ENCODE measurements at places on chromosomes 11 and 22.

GRCh38 chr22:47561766-47562165 lies 799.3 kb downstream of the TBC1D22A start:
- DNase-seq, result no peak

GRCh38 chr22:25714739-25715138 lies 27.2 kb upstream of the MYO18B start:
- no peak for DNase-seq

- no peak for DNase-seq
Observed at GRCh38 chr11:121814962-121815361, 301.1 kb downstream of the BLID start.

DNA sequence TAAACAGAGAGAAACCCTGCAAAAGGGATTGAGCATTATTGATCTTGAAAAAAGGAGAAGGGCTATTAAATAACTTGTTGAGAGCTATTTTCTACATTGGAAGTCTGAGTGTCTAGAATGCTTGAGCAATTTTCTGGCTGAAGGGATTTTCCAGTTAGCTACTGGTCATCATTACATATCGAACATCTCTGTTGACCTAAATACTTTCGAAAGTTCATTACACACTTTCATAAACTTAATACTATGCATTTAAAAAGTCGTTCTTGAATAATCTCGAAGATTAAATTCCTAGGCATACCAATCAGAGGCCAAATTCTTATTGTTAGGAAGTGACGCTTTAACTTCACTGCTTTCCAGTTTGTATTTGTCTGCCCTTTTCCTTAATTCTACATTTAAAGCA lies 13.7 kb downstream of the ETS1 start:
- no peak for DNase-seq

DNA sequence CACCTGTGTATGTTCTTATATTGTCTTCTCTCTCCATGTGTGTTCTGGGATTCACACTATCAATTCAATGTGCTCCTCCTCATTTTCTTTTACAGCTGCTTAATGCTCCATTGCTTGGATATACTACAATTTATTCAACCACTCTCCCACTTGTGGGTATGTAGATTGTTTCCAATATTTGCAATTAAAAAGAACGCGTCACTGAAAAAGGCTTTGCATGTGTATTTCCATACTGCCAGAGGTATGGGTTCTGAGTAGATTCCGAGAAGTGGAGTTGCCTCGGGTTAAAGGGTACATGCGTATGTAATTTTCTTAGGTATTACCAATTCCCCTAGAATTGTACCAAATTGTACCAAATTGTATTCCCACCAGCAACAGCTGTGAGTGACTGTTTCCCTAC lies 7.0 kb upstream of the CAPN5 start:
- no peak for DNase-seq

DNA sequence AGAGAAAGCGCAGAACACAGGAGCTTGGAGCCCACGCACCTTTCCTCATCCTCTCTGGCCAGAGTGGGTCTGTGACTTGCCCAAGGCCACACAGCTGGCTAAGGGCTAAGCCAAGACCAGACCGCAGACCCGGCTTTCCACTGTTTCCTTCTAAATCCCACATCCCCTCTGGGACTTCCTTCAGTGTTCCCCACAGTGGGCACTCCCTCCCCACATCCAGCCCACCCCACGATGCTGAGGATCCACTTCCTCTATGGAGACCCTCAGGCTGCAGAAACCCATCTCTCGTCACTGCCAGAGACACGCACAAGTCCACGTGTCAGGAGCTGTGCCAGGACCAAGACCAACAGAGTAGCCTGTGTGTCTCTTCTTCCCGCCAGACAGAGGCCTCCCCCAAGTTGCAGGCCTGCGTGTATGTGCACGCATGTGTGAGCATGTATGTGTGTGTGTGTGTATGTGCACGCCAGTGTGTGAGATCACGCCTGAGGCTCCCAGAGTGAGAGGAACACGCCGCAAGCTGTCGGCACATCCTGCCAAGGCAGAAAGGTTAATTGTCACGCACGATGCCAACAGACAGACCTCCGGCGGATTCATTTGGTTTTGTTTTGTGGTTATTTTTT lies 21.6 kb downstream of the PDGFB start:
- peak; percentile 37 for DNase-seq

DNA sequence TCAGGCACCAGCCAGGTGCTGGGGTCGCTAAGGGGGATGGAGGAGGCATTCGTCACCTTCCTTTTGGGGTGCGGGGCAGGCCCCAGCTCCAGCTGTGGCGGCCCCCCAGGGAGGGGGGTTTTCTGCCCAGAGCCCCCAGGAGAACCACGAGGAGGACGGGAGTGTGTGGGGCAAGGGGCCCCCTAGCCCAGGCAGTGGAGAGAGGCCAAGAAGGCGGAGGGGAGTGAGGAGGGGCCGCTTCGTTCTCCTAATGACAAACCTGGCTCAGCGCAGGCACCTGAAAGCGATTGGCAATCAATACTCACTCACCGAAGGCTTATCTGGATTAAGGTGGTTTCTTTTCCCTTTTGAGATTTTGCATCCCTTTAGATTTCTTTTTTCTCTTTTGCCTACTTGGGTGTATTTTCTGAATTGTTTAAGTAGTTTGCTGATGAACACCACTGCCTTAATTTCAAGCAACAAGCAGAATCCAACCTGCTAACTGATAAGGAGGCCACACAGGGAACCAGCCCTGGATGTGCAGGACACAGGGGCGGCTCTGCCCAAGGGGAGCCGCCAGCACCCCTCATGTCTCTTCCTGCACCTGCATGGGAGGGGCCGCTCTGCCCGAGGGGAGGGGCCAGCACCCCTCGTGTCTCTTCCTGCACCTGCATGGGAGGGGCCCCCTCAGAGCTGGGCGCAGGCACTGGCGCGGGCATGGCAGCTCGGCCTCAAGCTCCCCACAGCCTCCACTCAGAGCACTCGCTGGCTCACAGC lies 122.3 kb downstream of the BRD1 start:
- no peak for DNase-seq

DNA sequence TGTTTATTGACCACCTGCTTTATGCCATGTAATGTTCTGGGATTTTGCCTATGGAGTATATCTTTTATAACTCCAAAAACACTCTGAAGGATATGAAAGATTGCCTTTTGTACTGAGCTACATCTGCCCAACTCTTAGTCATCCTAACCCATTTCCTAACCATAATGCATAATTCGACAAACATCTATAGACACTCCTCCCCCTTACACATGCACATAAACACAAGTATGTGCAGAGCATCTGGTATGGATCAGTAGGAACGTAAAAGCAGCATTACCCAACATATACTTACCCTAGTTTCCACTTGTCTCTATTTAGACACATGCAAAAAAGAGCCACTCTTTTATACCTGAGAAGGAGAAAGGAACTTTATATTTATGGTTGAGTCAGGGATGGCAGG lies 272.8 kb downstream of the FAM76B start:
- no peak for DNase-seq

GRCh38 chr11:75475767-75476650 lies 43.0 kb upstream of the KLHL35 start:
- peak; percentile 71 for DNase-seq

GRCh38 chr11:76419896-76420295 lies 24.9 kb upstream of the EMSY start:
- no peak for DNase-seq

DNA sequence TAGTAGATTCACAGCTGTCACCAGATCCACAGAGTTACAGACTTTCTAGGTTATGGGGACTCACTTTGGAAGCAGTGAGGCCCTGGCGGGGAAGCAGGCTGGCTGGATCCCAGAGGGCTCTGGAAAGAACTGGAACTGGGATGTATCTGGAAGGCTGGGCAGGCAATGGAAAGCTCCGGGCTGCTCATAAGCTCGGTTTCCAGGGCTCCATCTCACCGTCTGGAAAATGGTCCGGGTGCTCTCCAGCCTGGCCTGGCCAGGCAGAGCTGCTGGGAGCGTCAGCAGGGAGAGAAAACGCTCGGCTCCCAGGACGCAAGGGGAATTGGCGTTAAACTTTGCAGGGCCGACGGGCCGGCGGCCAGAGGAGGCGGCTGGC lies 335 bp upstream of the SEZ6L start:
- peak; percentile 41 for DNase-seq

DNA sequence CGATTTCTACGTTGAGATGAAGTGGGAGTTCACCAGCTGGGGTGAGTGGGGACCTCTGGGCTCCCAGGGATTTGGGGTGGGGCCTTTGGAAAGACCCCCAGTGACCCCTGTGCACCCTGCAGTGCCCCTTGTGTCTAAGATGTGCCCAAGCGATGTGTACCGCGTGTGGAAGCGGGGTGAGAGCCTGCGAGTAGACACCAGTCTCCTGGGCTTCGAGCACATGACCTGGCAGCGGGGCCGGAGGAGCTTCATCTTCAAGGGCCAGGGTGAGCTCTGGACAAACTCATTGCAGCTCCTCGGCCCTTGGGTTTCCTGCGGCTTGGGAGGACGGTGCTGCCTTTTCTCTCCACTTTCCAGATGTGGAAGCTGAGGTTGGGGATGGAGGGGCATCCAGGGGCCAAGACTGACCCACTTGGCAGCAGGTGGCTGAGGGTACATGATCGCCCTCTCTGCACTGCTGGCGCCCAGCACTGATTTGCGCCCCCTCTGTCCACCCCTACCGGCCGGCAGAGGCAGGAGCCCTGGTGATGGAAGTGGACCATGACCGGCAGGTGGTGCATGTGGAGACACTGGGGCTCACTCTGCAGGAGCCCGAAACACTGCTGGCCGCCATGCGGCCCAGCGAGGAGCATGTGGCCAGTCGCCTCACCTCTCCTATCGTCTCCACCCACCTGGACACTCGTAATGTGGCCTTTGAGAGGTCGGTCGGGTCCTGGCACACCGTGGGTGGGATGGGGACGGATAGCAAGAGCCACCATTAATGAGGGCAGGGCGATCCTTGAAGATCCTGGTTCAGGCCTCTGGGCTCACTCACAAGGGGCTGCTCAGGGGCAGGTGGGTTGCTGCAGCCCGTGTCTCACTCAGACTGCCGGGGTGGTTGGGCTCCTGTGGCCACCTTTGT lies 2.6 kb downstream of the ANKRD13D start:
- peak; percentile 40 for DNase-seq

DNA sequence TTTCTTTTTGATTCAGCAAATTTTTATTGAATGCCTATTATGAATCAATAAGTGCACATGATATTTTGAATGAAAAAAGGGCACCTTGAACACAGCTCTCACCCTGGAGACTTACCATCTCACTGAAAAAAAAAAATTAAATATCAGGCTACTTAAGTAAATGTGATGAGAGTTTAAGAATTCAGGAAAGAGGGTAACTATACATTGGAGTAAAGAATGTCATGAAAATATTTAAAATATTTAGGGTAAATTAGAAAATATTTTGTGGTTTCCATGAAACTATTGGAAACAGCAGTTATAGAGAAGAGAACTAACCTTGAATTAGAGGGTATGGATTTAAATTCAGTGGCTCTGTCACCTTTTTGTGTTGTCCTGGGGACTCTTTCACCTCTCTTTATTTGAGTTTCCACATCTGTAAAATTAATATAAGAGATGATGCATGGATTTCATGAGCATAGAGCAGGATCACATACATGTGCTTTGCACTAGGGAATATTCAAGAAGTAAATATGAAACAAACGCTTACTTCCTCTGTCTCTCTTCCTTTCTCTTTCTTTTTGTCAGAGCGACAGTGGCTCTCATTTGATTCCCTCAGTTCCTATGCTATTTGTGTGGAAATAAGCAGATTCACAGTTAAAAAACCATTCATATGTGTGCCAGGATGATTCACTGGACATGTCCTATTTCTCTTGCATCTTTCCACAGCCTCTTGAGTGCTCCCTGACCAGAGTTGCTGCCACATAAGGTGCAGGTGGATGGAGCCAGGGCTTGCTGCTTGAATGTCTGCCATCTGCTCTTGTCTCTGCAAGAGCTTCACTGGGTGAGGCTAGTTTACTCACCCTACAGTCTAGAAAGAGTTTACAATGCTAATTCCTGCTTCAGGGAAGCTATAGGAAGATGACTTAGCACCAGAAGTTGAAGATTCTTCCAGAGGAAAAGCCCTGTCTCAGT lies 533.1 kb downstream of the ETS1 start:
- no peak for DNase-seq

GRCh38 chr11:36566407-36567053 lies 1.3 kb upstream of the RAG1 start:
- DNase-seq, result no peak

- no peak for DNase-seq
Observed at GRCh38 chr11:77310721-77311120, 9.2 kb upstream of the GDPD4 start.

DNA sequence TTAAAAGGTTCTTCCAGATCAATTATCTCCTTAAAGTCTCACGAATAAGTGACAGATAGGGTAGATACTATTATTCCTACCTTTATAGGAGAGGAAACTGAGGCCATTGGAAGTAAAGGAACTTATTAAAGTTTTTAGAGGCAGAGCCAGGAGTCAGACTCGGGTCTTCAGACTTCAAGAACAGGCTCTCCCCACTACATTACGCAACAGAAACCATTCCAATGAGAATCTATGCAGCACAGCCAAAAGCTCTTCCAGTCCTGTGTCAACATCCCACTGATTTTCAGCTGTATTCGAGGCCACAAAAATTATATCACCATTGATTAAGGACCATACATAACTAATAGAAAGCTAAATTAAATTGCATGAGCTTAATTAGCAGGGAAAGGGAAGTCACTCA lies 77.4 kb downstream of the RELT start:
- no peak for DNase-seq

DNA sequence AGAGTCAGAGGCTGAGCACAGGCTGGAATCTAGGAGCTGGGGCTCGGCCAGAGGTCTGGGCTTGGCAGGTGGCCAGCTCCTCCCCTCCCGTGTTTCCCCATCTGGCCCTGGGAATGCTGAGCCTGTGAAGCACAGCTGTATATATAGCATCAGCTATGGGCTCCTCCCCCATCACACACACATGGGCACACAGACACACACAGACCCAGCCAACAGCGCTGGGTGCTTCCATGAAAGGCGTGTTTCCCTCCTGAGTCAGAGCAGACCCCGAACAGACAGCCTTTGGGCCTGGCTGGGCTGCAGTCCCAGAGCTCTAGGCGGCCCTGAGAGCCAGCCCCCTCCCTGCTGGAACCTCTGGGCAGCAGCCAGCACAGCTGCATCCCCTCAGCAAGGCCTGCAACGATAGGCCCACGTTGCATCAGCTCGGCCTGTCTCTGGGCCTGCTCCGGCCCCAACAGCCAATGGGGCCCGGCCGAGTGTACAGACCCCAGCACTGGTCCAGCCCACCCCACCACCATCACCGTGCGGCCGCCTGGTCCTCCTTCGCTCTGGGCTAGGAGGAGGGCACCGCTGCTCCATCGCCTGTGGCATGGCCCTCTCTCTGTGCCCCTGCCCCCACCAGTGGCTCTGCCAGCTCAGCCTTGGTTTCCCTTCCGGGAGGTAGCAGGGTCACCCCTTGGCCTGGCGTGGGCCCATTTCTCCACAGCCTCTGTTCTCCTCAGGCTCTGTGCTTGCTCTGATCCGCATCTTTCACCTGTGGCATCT lies 7.6 kb upstream of the SERPINH1 start:
- peak; percentile 96 for DNase-seq

GRCh38 chr11:123354371-123354975 lies 75.6 kb upstream of the GRAMD1B start:
- DNase-seq, result no peak

- DNase-seq, result no peak
Observed at GRCh38 chr11:73281201-73281741, 9.1 kb downstream of the P2RY6 start.

GRCh38 chr11:17722000-17722643 lies 2.8 kb downstream of the MYOD1 start:
- DNase-seq, result peak; percentile 36

- DNase-seq, result peak; percentile 96
Observed at GRCh38 chr11:6473451-6474412, at the start of gene TRIM3. TSS of gene TRIM3 (minus strand) at chr11:6473941. CDS start at chr11:6465695, 8,246 bp downstream.

All from Right ventricle myocardium superior (tissue), 1 donor.